ENCODE measurements at places on chromosomes 6 and 20.
A peak's percentile ranks its signal among the peaks of the same experiment; 100 is the strongest.

GRCh38 chr6:26478100-26478984 lies 20.6 kb downstream of the BTN2A1 start:
- no peak for DNase-seq

DNA sequence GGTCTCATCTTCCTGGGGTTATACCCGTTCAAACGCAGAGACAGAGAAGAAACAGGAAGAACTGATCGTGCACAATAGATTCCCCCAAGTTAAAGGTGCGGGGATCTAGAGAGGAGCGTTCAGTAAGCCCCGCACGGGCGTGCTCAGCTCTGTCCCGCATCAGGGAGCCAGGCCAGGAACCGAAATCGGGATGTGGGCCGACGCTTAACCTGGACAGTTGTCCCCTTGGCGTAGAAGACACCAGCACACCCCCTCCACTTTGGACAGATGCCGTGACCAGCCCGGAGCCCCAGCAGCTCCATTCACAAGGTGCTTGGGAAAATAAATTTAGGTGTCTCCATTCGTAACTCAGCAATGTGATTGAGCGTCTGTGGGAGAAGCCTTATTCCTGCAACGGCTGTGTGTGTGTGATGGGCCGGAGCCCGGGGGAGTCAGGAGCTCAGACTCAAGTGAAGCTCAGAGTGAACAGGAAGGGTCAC lies 24.0 kb upstream of the GATA5 start:
- DNase-seq = no peak

DNA sequence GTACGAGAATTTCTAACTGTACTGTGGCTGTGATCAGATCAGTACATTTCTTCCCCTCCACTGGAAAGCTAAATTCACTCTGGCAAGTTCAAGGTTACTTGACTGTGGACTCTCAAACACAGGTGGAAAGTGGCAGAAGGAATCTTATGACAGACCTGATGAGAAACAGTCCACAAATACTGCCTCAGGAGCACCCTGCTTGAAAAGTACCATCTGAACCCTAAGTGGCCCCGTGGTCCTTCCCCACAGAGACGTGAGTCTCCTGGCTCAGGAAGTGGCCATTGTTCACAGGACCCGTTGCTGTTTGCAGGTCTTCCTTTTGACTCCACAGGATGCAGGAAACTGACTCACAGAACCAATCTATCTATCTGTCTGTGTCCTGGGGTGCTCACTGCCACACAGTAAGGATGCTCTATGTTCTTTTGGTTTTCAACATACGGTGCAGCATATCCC lies 47.5 kb upstream of the NHSL1 start:
- DNase-seq = no peak

GRCh38 chr20:63573647-63574131 lies 350 bp downstream of the HELZ2 start:
- DNase-seq = no peak

DNA sequence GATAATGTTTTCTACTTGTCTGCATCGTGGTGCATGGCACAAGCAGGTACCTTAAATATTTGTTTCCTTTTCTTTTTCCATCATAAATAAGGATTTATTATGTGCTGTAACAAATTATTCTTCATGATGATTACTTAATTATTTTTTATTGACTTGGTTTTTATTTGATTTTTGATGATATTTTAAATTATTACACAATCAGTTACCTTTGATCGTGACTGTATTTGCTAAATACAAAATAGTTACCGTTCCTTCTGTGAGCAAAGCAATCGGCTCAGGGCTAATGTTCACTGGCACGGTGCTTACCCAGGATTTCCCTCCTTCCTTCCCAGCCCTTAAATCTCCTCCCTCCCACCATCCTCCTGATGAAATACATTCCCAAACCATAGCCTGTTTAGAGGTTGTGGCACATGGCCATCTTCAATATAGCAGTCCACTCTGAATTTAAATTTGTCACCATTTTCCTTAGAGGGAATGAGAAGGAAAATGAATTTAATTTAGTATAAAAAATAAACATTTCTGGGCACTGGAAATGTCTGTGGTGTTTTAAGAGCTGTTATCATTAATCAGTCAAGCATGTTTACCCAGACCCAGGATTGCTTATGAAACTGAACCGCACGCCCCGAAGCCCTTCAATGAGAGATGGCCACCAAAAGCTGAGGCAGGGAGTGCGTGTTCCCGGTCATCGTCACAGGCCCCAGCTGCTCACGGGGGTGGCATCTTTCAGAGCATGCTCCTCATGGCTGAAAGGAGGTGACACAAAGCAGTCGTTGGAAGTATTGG lies 23.0 kb upstream of the EXOC2 start:
- no peak for DNase-seq

GRCh38 chr6:151067684-151068596 lies 171.8 kb upstream of the AKAP12 start:
- no peak for DNase-seq

DNA sequence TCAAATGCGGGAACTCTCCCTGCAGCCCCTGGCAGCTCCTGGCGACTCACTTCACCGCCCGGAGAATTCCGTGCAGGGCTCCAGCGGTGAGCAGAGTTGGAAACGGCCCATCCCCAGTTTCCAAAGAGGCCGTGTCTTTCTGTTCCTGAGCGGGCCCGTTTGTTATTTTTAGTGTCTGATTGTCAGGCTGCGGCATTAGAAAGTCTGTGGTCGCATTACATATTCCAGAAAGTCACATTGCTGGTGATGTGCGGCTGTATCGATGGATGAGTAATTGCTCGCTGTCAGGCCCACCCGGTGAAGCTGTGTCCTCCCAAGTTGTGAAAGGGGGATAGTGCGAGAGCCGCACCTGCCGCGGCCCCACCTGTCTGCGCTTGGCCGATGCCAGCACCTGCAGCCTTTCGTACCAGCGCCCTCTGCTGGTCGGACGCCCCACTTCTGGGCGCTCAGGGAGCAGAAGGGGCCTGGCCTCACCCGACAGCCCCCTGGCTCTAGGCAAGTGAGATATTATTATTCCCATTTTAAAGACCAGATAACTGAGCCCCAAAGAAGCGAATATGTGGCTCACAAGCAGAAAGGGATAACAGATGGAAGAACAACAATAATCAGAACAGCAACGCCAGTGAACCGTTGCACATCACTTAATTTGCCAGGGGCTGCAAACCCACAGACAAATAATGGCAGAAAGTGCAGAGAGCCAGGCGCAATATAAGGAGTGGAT lies 244.9 kb downstream of the TSHZ2 start:
- peak; percentile 84 for DNase-seq

DNA sequence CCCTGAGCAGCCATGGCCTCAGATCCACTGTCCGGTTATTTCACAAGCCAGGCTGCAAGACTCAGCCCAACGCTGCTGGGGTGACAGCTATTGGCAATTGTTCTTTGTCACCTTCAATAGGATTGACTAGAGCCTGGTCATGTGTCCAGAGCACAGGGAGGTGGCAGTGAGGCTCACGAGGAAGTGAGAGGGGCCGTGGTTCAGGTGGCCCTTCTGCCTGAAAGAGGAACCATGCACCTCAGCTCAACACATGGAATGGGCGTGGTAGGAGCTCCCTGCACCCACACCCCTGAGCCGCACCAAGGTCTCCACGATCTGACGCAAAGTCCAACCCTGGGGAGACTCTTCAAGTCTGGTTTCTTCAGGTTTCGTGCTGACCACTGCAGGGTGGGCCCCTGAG lies 184.8 kb upstream of the CDH4 start:
- DNase-seq = no peak

- no peak for DNase-seq
Measured at GRCh38 chr6:139698526-139699176, 324.2 kb upstream of the CITED2 start.

GRCh38 chr6:15544321-15544900 lies 118.4 kb downstream of the DTNBP1 start:
- DNase-seq = no peak
